ENCODE measurements at places on chromosomes 6 and 20.

DNA sequence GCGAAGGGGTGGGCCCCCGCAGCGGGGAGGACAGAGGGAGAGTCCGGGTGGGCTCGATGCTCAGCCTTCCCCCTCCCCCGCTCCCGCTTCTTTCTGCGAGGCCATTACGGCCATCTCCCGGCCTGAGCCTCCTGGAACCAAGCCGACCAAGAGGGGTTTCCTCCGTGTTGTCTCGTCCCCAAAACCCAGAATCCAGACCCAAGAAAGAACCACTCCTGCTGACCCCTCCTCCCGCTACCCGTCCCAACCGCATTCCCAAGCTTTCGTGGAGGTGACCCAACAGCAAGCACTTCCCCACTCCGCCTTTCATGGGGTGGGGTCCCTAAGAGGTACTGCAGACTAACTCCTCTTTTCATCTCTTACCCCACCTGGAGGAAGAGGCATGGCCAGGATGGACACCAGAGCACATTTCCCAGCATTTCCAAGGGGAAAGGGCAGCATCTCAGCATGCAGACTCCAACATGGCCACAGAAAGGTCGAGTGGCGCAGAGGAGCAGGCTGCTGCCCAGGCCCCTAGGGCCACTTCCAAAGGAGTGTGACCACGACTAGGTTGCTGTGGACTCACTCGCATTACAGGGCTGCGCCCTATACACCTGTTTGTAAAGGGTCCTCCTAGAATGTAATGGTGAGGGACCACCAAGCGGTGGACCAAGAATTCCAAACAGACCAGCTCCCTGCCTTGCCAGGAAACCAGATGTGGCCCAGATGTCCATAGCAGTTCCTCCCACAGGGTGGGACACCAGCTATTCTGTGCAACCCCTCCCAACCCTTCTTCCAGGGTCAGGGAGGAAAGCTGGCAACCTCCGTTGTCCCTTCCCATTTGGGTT is 53.4 kb downstream of the MRPL14 start:
- no peak for DNase-seq

- DNase-seq: no peak
Measured at GRCh38 chr6:54981276-54981609, 134.7 kb downstream of the FAM83B start.

DNA sequence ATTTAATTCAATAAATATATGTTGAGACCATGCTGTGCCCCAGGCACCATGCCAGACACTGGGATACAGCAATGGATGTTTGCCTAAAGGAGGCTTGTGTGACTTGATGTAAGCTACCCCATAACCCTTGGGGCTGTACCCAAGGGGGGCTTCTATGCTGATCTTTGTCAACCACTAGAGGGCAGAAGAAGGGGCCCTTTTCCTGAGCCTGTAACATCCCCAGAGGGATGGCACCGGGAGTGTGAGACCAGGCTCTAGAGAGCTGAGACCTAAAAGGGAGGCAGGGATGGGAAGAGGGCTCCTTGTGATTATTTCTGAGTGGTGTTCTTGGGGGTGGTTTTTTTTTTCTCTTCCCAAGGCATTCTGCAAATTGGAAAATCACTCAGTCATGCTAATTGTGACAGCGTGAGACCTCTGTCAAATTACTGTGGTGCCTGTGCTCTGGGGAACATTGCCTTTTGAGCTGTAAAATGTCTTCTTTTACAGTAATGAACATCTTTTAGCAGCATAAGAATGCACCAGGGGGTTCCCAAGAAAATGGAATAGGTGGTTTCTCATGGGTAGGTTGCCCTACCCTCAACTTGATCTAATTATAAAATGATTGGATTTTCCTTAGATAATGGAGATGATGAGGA is 138.7 kb upstream of the SLC24A3 start:
- DNase-seq: no peak

GRCh38 chr20:49291200-49291599 is 13.3 kb upstream of the ZNFX1 start:
- DNase-seq: no peak

DNA sequence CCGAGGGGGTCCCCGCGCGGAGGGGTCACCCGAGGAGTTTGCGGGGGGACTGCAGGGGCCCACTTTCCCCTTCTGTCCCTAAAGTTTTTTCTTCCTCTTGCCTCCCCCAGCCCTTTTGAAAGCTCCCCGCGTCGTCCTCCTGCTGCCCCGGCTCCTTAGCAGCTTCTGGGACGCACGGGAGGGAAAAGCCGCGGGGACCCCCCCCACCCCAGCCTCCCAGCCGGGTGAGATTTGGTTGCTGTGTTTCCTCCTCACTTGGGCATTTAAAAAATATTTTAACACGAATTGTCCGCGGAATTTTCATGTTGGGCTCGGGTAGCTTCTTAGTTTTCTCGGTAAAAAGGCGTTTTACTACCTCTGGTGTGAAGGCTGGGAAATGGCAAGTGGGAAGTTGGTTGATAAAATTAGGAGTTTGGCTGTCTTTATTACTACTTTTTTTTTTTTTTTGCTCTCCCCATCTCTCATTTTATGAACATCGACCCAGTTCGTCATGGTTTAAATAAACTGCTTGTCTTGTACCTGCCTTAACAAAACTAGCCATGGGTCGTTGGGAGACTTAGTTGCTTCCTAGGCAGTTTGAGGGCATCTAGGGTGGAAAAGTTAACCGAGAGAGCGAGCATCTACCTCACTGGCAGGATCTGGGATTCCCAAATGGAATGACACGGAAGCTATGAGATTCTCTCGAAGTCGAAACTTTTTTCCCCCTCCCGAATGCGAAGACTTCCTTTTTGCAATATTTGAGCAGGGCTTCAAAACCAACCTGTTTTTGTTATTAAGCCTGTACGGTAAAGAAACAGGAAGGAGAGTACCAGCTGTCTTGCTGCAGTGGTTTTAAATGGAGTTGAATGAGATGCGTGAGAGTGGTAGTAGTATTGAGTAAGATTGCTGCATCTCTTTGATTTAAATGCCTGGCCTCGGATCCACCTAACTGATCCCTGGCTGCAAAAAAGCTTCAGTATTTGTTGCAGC is 868 bp downstream of the NCOA3 start:
- DNase-seq: no peak

- DNase-seq: no peak
Measured at GRCh38 chr6:167528239-167528638, 203.4 kb downstream of the TTLL2 start.

- peak; percentile 77 for DNase-seq
Measured at GRCh38 chr20:41095110-41095969, 42.0 kb upstream of the PLCG1 start.

GRCh38 chr6:35025232-35026188 is 115.6 kb downstream of the TCP11 start:
- no peak for DNase-seq

GRCh38 chr20:39792334-39792733 is 830.2 kb downstream of the DHX35 start:
- DNase-seq: no peak

DNA sequence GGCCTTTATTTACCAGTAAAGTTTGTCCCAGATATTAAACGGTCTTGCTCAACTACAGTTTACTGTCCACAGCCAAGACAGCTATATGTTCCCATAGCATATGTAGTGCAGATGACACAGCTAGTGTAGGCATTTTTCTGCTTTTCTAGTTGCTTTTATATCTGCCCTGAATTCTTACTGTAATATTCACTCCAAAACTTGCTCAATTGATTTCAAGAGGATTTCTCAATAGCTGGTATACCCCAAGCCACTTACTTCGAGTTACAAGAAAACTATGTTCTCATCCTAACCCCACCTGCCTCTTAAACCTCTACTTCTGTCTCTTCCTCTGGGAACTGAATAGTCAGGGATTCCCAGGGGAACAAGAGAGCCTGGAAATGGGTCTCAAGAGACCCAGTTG is 18.9 kb upstream of the ROS1 start:
- no peak for DNase-seq

GRCh38 chr6:129672881-129673631 is 36.9 kb downstream of the ARHGAP18 start:
- no peak for DNase-seq

DNA sequence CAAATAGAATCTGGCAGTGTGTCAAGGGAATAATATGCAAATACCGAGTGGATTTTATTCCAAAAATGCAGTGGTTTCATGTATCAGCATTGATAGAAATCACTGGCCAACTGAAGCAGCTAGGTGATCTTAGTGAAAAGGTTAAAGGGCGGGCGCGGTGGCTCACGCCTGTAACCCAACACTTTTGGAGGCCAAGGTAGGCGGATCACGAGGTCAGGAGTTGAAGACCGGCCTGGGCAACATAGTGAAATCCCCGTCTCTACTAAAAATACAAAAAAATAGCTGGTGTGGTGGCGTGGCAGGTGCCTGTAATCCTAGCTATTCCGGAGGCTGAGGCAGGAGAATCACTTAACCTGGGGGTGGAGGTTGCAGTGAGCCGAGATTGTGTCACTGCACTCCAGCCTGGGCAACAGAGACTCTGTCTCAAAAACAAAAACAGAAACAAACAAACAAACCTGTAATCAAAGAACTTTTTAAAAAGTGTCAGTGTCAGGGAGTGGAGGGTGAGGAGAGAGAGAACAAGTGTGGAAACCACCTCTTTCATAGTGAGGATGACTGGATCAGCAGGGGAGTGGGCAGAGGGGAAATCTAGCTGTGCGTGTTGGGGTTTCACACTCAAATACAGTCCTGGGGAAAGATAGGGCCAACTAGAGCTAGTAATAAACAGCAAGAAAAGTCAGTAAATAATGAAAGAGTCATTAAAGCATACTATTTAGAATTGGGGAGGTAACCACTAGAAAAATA is 57.1 kb downstream of the CDS2 start:
- no peak for DNase-seq

DNA sequence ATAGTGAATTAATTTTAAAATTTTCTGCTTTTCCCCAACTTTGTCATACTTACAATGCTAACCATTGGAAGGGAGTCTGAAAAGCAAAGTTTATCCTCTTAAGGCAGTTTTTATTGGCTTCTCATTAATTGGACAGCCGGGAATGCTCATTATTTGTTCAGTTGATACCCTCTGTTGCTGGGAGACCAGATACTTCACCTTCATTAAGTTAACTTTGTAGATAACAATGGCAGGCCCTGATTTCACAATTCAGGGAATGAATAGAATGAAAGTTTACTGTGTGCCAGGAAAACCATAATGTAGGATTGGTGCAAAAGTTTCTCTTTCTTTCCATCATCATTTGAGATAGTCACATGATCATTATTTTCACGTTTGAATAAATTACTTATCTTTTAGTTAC is 49.0 kb downstream of the COL19A1 start:
- no peak for DNase-seq

DNA sequence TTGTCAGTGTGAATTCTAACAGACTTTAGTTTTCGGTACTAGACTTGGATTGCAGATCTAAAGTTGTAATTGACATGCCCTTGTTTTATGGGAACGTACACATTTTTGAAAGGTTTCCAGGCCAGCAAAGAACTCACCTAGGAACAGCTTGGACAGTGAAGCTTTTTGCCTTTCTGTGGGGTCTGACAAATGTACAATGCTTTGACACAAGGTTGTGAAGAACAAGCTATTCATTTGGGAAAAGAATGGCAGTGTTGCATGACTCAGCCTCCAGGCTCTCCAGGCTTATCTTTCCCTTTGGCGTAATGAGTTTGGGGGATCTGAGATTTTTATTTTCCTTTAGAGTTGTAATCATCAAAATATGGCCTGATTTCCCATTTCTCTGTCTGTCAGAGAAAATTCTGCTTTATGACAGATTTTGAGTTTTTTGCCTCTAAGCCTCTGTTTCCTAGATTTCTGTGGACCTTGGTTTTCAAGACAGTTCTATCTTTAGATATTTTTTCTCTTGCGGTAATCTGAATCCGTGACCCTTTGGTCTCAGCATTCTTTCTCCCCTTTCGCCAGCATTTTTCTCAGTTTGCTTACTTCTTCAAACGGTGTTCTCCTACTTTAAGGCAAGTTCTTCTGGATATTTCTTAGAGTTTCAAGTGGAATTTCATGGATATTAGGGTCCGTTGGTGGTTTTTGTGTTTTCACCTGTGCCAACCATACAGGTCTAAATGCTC is 221.0 kb downstream of the ADGB start:
- DNase-seq: no peak

GRCh38 chr20:5135363-5136012 is 8.7 kb downstream of the CDS2 start:
- no peak for DNase-seq

DNA sequence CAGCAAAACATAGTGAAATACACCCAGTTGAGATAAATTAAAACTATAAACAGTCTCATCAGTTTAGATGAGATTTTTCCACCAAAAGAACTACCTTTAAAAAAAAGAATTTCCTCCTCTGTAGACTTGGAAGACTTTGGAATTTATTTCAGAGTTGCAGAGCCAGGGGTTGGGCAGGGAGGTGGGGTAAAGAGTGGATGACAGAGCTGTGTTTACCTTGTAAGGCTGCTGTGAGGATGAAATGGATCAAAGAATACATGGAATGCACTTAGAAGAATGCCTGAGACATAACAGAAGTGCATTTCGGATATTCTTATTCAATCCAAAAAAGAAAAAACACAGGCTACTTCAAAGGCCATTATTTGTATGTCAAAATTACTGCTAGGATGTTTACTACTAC is 6.4 kb upstream of the LY86 start:
- DNase-seq: no peak

DNA sequence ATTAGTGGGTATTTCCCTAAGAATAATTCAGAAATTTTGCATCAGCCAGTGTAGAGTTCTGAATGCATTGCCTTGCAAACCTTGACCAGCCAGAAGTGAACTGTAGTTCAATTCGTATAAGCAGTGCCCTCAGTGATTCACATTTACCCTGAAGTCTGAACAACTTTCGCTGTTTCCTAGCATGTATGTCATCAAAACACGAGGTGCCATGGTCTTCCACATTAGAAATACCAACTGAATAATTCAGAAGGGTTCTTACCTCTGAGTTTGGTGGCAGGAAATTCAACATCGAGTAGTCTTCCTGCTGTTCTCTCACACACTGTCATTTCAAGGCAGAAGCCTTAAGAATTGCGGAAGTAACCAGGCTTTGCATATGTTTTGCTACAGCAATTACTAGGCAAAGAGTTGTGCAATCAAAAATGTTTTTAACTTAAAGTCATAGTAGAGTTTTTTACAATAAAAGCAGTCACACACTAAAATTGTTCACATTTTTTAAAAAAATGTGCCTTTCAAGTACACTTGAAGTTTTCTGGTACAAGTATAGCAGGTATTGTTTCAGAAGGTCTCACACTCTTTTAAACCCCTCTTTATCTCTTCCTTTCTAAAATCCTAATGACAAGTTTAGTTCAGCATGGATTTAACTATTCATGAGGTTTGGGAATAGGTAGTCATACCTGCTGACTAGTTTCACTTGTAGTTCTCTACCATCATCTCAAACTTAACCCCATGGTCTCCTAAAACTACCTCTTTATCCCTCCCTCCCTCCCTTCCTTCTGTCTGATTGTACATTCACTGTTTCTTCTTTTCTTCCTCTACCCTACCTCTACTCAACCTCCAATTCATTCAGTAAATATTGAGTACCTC is 118.3 kb downstream of the STXBP5 start:
- DNase-seq: no peak

DNA sequence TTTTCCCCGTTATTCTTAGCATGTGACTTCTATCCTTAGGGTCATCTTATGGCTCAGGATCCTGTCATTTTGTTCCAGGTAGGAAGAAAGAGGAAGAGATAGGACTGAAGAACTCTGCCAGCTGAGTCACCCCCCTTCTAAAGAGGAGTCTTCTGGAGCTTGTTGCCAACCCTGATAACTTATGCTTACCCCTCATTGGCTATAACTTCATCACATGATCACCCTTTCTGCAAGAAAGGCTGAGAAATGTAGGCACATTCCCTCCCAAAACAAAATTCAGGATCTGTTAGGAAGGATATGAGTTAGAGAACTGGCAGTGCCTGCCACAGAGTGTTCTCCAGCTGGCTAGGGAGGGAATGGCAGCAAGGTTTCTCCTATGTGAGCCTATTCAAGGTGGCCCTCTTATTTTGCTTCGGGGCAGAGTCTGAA is 35.6 kb downstream of the ARFGEF2 start:
- no peak for DNase-seq

Data from D341Med (cell line).